ENCODE measurements at places on chromosomes 4 and X.

DNA sequence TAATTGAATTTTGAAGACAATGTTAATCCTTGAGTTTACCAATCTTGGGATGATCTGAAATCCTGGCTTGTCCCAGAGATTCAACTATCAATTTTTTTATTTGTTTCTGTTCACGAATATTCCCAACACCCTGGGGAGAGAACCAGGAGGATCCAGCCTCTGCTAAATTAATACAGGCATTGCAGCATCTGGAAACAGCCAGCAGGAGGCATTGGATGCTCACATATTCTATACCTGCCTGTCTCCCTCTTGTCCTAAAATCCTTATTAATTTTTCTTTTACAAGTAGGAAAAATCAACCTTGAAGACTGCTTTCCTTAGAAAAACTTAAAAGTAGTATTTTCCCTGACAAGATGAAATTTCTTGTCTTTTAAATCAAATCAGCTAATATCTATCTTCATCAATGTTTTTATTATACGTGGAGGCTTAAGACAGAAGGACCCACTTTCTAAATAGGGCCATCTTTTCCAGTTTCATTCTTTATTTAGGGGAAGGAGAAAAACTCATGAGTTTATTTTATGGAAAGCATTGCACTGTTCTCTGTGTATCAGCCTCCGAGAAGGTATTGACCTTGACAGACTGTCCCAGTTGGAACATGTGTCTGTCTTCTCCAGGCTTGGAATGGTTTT, 102.4 kb downstream of the CLNK start:
- DNase-seq = no peak

GRCh38 chr4:7182616-7183015, 9.7 kb upstream of the SORCS2 start:
- no peak for DNase-seq

DNA sequence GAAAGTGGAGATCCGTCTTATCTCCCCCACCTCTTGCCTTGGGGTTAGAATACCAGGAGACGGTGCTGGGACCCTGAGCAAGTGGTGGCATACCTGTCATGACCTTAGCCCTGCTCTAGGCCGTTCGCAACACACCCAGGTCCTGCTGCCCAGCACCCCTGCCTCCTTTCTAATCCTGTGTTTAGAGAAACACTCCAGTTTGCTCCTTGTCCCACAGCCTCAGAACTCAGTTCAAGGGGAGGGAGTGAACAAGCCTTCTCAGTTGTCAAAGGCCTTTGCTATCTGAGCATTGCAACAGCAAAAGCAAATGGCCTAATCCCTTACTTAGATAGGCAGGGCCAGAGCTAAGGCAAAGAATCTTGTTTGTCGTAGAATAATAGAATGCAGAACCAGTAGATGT, 67.9 kb downstream of the CHRNA9 start:
- DNase-seq = no peak

DNA sequence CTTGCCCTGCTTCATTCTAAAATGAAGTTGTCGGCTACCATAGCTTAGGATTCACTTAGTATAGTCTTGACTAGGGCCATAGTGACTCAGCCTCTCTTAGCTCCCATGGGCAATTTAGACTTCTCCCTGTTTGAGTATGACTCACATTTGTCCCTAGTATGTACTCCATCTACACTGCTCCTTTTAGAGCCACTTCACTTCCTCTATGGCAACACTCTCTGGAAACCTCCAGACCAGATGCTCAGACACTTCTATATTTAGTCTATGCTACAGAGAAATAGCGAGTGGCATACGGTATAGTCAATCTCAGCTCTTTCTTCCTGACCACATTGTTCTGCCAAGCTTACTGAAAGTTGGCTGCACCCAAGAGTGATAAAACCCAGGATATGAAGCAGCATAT, 11.2 kb downstream of the MEPE start:
- no peak for DNase-seq

DNA sequence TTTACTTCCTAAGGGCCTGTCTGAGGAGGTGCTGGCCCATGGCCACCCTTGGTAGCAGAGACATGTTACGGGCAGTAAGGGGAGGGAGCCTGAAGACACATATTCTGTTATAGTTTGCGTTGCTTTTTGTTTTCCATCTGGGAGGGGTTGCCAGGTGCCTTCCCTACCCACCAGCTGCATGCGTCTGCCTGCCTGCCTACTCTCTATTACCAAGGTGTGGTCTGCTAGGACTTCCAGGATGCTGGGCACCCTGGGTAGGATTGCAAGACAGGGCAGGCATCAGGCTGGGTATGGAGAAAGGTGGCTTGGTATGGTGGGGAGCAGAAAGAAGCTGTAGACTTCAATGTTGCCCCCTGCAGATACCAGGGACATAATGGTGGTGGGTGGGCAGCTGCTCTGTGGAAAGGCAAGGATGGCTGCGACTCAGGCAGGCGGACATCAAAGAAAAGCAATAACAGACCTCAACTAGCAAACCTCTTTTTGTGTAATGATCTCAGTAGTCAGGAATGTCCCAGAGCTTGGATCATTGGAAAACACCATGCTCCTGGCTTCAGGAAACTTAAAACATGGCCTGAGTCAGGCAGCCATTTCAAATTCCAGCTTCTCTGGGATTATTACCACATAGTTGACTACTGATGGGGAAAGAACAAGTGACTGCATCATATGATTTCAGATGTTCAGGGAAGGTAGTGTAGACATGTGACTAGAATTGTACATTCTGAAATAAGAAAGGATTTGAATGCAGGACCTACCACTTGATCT, 67.8 kb downstream of the HOPX start:
- no peak for DNase-seq

GRCh38 chr4:21469438-21470300, 478.9 kb downstream of the KCNIP4 start:
- no peak for DNase-seq

GRCh38 chr4:83947830-83948193, 411.9 kb downstream of the GPAT3 start:
- DNase-seq = no peak

GRCh38 chrX:132023896-132024386, 839 bp downstream of the STK26 start:
- DNase-seq = no peak

Data from stimulated activated CD4-positive, alpha-beta T cell treated with anti-CD3 and anti-CD28 coated beads, Interleukin-1b, Interleukin-23, amount 100 ng/mL, for 1 hour (primary cell).